ENCODE measurements at places on chromosomes 6 and 20. TPM values are rescaled to one million over a fixed set of nuclear protein-coding genes. Genes with fewer than 3 reads are reported as not detected.

- H3K4me3 ChIP-seq = no peak overlapping the region
- H3K27ac ChIP-seq = no peak overlapping the region
- H3K36me3 ChIP-seq = no peaks in the 10 kb centered on the region
- H3K27me3 ChIP-seq = no peaks in the 10 kb centered on the region
- peaks cover 27% of the 10 kb centered on the region for H3K4me1 ChIP-seq
Measured at GRCh38 chr6:157841211-157841840, 18.3 kb downstream of the SNX9 start.

- H3K4me3 ChIP-seq = peak overlapping the region; percentile 78
- H3K36me3 ChIP-seq = peaks cover 20% of the 10 kb centered on the region
- peak overlapping the region; percentile 93 for H3K27ac ChIP-seq
- peaks cover 11% of the 10 kb centered on the region for H3K4me1 ChIP-seq
Measured at GRCh38 chr6:166341464-166341863, 881 bp downstream of the SFT2D1 start.

DNA sequence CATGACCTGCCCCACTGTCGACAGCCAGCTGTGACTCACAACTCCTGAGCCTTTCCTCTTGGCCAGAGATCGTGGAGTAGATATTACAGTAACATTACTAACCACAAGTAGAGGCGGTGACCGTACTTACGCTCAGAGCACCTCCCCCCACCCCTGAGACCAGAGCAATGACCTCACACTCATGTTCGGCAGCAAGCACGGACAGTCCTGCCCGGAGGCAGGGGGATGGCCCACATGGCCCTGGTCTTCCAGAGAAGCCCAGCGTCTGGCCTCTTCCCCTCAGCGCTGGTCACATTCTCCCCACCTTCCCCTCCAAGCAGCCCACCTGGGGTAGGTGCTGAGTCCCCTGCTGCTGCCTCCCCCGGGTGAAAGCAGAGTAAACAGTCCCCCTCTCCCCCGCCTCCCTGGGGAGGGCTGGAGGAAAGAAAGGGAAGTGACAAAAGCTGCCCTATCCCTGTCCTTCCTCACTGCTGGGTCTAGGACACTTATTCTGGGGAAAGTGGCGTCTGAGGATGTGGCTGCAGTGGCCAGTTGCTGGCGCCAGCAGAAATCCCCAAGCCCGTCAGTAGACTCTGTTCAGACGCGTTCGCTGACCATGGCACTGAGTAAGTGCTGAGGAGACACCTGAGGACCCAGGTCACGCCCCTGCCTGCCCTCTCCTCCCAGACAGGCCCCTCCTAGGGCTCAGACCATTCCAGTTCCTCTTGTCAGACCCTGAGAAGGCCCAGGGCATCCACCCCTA lies 68.5 kb downstream of the MRPL14 start:
- H3K4me3 ChIP-seq = no peak overlapping the region
- no peaks in the 10 kb centered on the region for H3K36me3 ChIP-seq
- H3K27ac ChIP-seq = no peak overlapping the region
- H3K27me3 ChIP-seq = peaks cover 6% of the 10 kb centered on the region
- DNase-seq = peak; percentile 47
- peaks cover 20% of the 10 kb centered on the region for H3K4me1 ChIP-seq

GRCh38 chr6:90263633-90264032 lies 33.0 kb downstream of the BACH2 start:
- H3K27me3 ChIP-seq = no peaks in the 10 kb centered on the region
- no peak overlapping the region for H3K4me3 ChIP-seq
- peaks cover 76% of the 10 kb centered on the region for H3K36me3 ChIP-seq
- peak overlapping the region; percentile 39 for H3K27ac ChIP-seq

GRCh38 chr20:41617902-41618806 lies at the start of gene CHD6:
TSS of gene CHD6 (minus strand) at chr20:41618377. CDS start at chr20:41551337, 67,040 bp downstream.
- H3K4me1 ChIP-seq = peaks cover 37% of the 10 kb centered on the region
- H3K4me3 ChIP-seq = peak within 1 kb of the TSS; percentile 80
- H3K27ac ChIP-seq = peak within 1 kb of the TSS; percentile 80
- H3K27me3 ChIP-seq = peaks cover 15% of the 10 kb centered on the region
- peak; percentile 99 for DNase-seq

DNA sequence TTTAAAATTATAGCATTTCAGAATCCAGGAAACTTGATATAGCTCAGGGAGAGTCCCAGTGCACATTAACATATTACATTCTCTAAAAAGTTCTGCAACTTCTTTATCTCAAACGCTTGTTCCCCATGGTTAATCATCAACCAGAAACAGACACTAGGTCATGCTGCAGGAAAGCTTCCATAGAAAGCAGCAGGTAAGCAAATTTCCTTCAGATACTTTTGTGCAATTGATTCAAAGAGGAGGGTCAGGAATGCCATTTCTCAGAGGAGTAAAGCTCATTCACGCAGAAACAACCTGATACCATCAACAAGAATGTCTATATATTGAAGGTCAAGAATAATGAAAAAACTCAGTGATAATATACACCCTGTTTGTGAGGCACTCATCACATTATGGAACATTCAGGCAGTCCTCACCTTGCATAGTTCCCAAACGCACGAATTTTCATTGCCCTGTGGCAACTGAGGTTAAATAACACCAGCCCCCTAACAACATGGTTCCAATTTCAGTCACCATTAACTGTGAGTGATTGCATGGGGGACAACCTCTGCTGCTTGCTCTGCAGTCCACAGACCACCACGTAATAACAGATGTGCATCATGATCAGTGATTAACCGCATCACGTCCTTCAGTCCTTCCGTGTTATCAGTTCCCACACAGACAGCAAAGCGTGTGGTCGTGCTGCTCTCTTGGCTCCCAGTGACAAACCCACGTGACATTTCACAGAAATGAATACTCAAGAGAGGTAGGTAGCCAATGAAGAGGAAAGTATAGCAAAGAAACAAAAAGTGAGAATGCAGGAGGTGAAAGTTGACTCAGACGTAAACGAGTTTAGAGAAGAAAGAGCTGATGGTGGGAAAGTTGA lies 95.7 kb downstream of the LY86 start:
- peaks cover 70% of the 10 kb centered on the region for H3K4me1 ChIP-seq
- peaks cover 4% of the 10 kb centered on the region for H3K27me3 ChIP-seq
- DNase-seq = peak; percentile 46
- H3K27ac ChIP-seq = peak overlapping the region; percentile 68
- H3K4me3 ChIP-seq = peak overlapping the region; percentile 17

DNA sequence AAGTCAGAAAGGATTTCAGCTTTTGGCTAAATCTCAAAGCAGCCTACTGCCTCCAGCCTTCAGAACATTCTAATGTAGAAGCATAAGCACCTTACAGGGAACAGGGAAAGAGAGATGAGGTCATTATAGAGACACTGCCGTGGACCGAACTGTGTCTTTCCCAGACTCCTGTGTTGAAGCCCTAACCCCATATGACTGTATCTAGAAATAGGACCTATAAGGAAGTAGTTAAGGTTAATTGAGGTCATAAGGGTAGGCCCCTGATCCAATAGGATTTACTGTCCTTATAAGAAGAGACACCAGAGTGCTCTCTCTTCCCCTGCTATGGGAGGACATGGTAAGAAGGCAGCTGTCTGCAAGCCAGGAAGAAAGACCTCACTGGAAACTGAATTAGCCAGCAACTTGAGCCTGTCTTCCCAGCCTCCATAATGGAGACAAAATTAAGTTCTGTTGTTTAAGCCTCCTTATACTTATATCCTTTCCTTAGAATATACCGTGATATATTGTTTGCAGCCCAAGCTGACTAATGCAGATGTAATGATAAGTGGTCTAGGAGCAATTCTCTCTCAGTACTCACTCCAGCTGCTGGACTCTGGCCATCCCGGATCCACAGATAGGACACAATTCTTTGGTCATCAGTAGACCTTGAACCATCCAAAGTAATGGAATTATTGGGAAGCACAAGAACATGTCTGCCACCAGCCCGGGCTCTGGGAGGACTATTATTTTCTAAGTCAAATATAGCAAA lies 71.4 kb downstream of the ALDH5A1 start:
- H3K27me3 ChIP-seq = peaks cover 9% of the 10 kb centered on the region
- no peak overlapping the region for H3K27ac ChIP-seq
- DNase-seq = no peak
- no peak overlapping the region for H3K4me3 ChIP-seq
- H3K4me1 ChIP-seq = no peaks in the 10 kb centered on the region

GRCh38 chr6:158031381-158032353 lies 50.0 kb downstream of the SYNJ2 start:
- H3K27ac ChIP-seq = peak overlapping the region; percentile 84
- DNase-seq = peak; percentile 79
- peaks cover 56% of the 10 kb centered on the region for H3K36me3 ChIP-seq
- no peaks in the 10 kb centered on the region for H3K27me3 ChIP-seq
- H3K4me1 ChIP-seq = peaks cover 48% of the 10 kb centered on the region
- peak overlapping the region; percentile 43 for H3K4me3 ChIP-seq

DNA sequence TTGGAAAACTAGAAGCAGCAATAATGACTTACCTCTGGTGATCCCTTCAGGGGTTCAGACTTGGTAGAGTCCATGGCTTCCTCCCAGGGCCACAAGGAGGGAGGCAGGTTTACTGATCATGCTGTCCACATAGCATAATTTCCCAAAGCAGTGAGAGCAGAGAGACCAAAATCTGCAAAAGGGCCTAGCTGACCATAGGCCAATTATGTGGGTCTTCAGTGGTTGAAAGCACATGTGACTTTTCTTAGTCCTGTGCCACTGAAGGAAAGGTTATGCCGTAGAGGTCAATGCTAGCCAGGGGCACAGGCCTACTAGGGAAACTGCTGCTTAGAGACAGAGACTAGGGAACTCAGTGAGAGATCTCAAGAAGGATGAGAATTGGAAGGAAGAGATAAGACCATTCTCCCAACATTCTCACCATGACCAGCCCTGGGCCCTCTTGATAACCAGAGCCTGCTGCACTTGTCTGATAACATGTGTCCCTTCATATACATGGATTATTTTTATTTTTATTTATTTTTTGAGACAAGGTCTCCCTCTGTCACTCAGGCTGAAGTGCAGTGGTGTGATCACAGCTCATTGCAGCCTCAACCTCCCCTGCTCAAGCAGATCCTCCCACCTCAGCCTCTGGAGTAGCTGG lies 2.0 kb upstream of the GTPBP2 start:
- H3K27ac ChIP-seq = peak overlapping the region; percentile 88
- peaks cover 55% of the 10 kb centered on the region for H3K4me1 ChIP-seq
- no peaks in the 10 kb centered on the region for H3K27me3 ChIP-seq
- H3K4me3 ChIP-seq = peak overlapping the region; percentile 43
- peaks cover 32% of the 10 kb centered on the region for H3K36me3 ChIP-seq

DNA sequence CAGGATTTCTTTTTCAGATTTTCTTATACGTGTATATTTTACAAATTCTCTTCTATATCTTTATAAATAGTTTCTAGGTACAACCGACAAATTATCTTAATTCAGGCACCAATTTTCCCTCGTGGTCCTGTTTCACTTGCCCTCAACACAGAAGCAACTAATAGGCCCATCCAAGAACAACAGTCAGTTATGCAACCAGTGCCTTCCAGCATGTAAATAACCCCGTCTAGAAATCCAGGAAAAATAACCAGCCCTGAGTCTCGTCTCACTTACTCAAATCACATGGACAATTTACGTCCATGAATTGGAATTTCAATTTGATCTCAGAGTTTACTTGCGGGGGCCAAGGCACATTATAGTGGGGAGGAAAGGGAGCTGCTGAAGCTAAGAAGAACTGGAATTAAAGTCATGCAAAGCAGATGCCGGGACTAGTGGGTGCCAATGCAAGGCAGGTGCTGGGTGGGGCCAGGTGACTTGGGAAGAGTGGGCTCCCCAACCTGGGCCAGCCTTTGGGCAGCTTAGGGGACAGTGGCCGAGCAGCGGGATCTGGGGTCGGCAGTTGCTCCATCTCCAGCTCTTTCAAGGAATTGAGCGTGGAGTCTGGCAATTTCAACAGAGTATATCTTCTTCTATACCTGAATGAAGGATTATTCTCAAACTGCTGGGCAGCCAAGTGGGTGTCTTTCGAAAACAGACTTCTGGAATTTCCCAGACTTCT lies 121.7 kb downstream of the EDN3 start:
- peaks cover 6% of the 10 kb centered on the region for H3K27me3 ChIP-seq
- no peak for DNase-seq
- H3K4me1 ChIP-seq = no peaks in the 10 kb centered on the region

Gene TXLNB
- total RNA-seq = 0.65 TPM

Gene MOCS1
- not detected for total RNA-seq

Gene CTAGE9
- not detected for total RNA-seq

Gene MUC21
- total RNA-seq = not detected

Gene CST5
- total RNA-seq = not detected
